Activated T-helper 1 cell treated with anti-CD3 and anti-CD28 coated beads, Interleukin-12 subunit alpha, Interleukin-12 subunit beta, Interleukin-2, Interleukin-4 antibody, amounts not matched to agents 30 ng/mL and 10 ng/mL and 1 ng/mL, durations not matched to agents 14 hours and 24 hours and 36 hours (primary cell): ENCODE measurements at places on chromosomes 2 and 18. TPM values are rescaled to one million over a fixed set of nuclear protein-coding genes. Genes with fewer than 3 reads are reported as not detected.

ZEB2 gene
- total RNA-seq: 25.1 and 27.8 TPM in 2 replicates

FBXO15 gene
- total RNA-seq: 0.83 and 1.0 TPM in 2 replicates

- no peak for DNase-seq
Observed at GRCh38 chr18:56574861-56575260, 63.5 kb downstream of the TXNL1 start.

DNA sequence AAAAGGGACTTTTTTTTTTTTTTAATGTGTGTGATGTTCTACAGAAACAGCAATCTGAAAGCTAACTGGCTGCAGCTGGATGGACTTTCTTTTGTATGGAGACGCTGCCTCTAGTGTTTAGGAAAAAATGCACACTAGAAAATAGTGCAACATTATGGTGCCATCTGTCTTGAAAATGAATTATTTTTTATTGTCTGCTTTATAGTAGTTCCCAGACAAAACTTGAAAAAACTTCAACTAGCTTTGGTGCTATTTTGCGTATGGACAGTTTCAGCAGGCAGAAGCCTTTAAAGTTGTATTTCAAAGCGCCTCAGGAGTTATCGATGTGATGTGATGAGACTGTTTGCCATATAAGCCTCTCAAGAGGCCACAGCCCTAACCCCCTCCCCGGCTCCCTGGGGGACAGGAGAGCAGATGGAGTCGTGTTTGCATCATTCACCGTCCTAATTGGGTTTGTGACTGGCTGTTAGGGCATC is 86.9 kb downstream of the LTBP1 start:
- no peak for DNase-seq
